ENCODE measurements at places on chromosomes 11 and 22.

DNA sequence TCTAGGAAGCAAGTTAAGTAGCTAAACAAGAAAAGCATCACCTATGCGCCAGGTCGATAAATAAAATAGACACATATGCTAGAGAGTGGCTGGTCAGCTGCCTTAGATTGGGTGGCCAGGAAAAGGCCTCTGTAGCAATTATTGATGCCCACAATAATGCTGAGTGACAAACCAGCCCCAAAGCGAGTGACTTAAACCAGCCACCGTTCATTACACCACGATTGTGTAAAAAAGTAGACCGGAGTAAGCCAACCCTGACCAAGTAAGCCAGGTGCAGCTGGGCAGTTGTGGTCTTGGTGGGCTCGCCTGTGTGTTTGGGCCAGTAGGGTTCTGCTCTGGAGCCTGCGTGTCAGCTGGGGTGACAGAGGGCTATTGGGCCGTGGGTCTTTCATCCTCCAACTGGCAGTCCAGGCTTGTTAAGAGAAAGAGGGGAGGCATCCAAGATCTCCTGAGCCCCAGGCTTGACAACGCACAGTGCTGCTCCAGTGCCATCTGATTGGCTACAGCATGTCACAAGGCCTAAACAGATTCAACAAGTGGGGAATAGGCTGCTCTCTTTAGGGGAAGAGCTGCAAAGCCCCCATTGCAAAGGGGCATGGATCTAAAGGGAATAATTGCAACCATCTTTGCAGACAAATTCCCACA is 100.4 kb upstream of the PARVA start:
- no peak for DNase-seq

DNA sequence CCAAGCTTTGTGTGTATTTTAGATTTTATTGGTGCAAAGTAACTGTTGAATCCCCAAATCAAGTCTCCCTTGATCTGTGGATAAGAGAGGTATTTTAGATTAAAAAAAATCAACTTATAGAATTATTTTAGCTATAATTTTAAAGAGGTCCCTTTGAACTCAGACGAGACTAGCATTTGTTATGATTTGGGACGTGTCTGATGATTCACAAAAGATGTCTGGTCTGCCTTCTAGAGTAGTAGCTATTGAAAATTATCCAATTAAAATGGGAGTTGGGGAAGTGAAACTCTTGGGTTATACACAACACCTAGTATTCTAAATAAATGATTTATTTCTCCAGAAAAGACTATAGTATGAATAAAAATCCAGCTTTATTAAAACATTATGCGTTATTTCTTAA is 227.9 kb upstream of the GRIA4 start:
- DNase-seq = no peak

GRCh38 chr11:10432493-10432892 is 22.6 kb upstream of the AMPD3 start:
- no peak for DNase-seq

DNA sequence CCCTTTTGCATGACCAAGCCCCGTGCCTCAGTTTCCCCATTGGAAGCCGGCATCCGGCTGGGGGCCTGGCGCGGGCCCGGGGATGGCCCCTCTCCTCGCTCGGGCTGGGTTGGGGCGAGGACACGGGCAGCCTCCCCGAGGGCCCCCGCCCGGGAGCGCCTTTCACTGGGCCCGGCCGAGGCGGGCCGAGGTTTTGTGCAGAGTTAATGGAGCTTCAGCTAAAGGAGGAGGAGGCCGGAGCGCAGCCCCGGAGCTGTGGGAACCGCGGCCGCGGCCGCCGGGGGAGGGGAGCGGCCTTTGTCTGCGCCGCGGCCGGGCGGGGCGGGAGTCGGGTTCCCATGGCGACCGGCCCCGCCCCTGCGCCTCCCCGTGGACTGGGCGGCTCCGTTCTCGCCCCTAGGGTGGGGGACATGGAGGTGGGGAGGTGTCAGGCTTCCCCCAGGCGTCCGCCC is 1.4 kb upstream of the MAPK11 start:
- DNase-seq = peak; percentile 46

GRCh38 chr11:67368621-67369020 is 4.8 kb downstream of the CLCF1 start:
- DNase-seq = no peak

GRCh38 chr11:16986434-16987204 is 27.6 kb downstream of the PLEKHA7 start:
- no peak for DNase-seq

DNA sequence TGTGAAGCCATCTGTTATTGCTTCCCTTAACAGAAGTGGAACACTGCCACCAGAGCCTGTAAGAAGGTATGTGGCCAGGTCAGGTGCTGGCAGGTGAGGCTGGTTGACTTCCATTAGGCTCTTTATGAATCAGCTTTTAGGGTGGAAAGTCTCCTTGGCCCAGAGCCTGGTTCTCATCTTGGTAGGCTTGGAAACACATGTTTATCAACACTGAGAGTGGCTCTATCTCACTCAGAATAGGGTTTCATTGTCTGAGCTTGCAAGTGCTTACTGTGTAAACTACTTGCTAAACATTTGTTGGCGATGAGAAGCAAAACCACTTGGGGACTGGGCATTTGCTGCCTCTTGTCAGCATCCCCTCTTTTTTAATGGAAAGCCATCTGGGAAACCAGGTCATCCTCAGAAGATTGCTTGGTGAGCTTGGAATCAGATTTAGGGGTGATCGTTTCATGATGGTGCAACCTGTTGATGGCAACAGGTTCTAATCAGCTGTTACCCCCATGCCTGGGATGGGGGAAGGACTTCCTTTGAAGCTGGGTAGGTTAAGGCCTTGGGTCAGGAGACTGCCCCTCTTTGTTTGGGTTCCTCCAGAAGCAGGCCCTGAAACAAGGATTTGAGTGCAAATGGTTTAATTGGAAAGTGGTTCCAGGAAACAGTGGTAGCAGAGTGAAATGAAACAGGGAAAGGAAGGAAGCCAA is 75.0 kb upstream of the AMPD3 start:
- no peak for DNase-seq
